ENCODE measurements at places on chromosomes 16 and 17.

GRCh38 chr17:67245694-67246402 lies 852 bp upstream of the HELZ start:
- DNase-seq, result peak; percentile 48

- no peak for DNase-seq
Measured at GRCh38 chr17:48045316-48046001, 2.7 kb upstream of the NFE2L1 start.

- DNase-seq, result no peak
Measured at GRCh38 chr17:4472286-4472685, 26.4 kb upstream of the SPNS2 start.

GRCh38 chr17:60079401-60080243 lies 901 bp upstream of the HEATR6 start:
- no peak for DNase-seq

DNA sequence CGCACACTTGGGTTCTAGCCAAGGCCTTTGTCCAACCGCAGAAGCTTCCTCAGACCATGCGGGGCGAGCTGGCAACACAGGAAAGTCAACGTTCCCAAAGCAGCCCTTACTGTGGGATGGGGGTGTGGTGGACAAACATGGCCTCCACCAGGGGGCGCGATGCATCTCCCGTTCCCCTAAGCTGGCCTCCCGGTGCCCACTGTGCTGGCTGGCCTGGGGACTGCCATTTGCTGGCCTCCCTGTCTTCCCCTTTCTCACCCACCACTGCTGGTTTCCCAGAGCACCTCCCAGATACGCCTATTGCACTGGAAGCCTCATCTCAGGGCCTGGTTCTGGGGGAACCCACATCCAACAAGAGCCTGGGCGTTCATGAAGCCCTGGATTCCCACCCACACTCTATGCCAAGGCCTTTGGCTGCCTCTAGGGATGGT lies 145.3 kb downstream of the IRF8 start:
- peak; percentile 13 for DNase-seq

DNA sequence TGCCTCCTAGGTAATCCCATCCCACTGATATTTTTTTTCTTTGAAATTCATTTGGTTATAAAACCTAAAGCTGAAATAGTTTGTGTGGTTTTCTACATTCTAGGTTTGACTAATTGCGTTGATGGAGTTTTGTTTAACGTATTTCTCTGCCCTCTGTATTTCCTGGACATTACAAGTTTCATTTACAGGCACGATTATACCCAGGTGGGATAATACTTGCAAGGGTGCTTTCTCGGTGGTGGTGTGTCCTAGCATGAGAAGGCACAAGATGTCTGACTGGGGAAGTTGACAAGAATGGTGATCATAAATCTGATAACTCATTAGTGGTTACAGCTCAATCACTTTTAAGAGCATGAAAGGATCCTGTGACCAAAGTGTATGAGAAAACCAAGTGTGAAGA lies 45.0 kb downstream of the DYNLRB2 start:
- peak; percentile 21 for DNase-seq

GRCh38 chr16:84774810-84775209 lies 45.0 kb upstream of the CRISPLD2 start:
- no peak for DNase-seq

DNA sequence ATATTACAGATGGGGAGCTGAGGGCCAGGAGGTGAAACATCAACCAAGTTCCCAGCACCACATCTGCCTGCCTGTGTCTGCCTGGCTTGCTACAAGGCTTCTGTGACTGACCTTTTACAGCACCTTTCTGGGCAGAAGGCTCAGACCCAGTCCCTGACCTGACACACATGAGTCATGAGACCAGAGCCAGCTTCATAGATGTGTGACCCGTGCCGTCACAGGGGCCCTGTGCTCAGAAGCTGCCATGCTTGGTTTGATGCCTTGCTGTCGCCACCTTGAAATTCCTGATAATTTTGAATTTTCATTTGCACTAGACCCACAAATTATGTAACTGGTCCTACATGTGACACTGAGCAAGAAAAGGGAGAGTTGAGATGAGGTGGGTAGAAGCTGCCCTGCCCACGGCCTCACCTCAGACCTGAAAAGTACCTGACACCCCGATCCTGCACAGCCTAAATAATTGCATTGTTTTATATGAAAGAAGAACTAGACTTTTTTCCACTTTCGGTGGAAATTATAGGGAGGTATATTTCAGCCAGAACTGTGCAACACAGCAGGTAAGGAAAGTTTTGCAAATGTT lies 13.3 kb upstream of the PECAM1 start:
- DNase-seq, result no peak

- DNase-seq, result no peak
Measured at GRCh38 chr16:54402270-54402669, 115.7 kb upstream of the IRX3 start.

DNA sequence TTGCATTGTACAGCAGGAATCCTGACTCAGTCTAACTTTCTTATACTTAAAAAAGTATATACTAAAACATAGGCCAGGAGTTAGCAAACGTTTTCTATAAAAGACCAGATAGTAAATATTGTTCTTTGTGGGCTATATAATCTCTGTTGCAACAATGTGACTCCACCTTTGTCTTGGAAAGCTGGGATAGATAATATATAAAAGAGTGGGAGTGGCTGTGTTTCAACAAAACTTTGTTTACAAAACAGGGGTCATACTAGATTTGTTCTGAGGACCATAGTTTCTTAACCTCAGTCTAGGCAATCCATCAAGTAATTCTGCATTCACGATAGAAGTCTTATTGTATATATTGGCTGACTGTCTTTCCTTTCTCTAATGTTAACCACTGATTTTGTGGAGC lies 9.0 kb upstream of the TBC1D3B start:
- DNase-seq, result no peak

- DNase-seq, result peak; percentile 52
Measured at GRCh38 chr16:11312718-11313492, 31.8 kb upstream of the PRM1 start.

DNA sequence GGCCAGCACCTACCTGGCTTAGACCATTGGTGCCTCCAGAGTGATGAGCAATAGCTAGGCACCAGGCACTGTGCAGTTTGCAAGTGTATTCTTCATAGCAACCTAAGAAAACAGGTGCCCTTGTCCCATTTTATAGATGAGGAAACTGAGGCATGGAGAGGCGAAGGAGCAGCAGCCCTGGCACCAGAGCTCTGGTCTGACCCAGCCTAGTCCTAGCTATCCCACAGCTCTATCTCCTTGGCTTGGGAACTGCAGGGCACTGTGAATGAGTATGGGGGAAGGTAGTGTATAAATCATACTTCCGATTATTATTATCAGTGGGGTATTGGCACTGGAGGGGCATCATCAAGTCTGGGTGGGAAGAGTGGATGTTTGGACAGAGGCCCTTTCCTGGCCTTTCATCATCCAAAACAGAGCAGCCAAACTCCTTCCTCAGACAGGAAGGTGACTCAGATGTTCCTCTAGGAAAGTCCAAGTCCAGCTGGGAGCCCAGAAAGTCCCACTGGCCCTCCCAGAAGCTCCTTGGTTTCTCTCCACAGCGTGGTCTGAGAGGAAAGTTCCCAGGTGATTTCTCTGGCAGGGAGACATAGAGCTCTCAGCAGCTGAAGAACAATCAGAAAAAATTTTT lies 32.0 kb upstream of the PLLP start:
- no peak for DNase-seq

- no peak for DNase-seq
Measured at GRCh38 chr17:41813152-41813680, 412 bp downstream of the FKBP10 start.

- DNase-seq, result no peak
Measured at GRCh38 chr17:78788451-78788850, 6.4 kb upstream of the CYTH1 start.

DNA sequence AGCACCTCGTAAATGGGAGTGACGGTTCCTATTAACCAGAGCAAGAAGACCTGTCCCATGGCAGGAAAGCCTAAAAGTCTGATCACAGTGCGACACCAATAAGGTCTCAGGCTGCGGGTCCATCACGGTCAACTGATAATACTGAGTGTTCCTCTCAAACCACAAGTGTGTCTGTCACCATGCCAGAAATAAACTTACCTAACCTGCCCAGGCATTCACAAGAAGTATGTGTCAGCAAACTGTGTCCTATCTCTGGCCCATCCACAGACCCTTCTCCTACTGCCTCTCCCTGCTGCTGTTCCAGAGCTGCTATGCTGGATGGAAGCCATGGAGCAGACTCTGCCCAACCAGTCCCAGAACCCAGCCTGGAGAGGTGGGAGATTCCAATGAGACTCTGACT lies 73.5 kb downstream of the ZNF423 start:
- DNase-seq, result no peak

GRCh38 chr17:80919331-80920311 lies 72.0 kb upstream of the CHMP6 start:
- DNase-seq, result no peak

GRCh38 chr16:88747588-88748301 lies 37.3 kb downstream of the PIEZO1 start:
- DNase-seq, result peak; percentile 31

DNA sequence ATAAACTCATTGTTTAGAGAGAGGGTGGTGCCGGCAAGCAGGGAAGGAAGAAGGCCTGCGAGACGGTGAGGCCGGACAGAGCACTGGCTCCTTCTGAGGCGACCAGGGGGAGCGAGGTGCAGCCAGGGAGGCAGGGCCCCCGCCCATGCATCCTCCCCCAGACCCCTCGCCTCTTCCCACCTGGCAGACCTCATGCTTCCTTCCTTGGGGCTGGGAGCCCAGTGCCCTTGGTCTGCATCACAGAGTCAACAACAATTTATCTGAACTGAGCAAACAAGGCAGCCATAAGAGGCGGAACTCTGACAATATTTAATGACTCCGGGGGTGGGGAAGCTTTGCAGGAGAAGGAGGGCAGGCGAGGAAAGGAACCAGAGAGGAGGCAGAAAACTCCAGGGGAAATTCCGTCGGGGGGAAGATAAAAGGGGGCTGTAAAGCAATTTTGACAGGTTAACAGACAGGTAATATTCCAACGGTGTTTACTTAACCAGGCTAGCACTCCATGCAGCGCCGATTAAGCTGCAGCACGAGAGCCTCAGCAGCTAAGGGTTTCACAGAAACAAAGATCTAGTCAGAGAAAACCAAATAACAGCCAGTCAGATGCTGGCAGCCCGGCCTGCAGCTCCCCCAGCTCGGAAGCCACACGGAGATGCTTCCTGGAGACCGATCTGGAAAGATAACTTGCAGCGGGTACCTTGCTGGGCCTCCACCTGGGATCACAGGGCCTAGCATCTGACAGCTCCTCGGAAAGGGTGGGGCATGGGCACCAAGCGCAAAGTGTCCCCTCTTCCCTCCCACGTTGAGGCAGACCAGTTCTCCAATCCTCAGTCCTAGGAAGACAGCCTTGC lies 398.2 kb downstream of the SOX9 start:
- no peak for DNase-seq

GRCh38 chr17:69485251-69485661 lies 70.8 kb downstream of the MAP2K6 start:
- no peak for DNase-seq

DNA sequence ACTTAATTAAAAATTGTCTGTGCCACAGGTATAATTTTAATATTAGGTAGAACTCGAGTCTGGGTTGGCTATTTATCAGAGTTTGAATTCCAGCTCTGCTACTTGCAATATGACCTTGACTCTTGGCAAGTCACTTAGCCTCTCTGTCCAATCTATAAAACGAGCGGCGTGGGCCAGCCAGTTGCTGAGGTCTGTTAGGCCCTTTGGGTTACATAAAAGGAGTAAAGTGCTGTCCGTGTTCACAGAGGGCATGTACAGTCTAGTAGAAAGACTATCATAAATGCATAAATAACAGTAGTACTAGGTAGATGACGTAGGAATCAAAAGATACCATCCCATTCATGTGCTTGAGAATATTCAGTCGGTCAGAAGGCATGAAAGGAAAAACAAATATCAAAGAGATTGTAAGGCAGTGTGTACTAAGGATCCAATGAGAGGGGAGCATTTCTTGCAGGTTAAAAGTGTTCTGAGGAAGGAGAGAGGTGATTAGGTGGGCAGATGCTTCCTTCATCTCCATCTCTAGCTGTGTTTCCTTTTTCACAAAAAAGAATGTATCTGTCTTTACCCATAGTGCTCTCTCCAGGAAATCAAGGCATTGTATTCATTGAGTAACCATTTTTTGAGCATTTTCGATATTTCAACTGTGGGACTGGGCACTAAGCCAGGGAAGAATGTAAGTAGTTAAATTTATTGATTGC lies 2.4 kb downstream of the TNRC6A start:
- DNase-seq, result no peak

- DNase-seq, result no peak
Measured at GRCh38 chr16:84673203-84673535, 24.9 kb downstream of the KLHL36 start.

DNA sequence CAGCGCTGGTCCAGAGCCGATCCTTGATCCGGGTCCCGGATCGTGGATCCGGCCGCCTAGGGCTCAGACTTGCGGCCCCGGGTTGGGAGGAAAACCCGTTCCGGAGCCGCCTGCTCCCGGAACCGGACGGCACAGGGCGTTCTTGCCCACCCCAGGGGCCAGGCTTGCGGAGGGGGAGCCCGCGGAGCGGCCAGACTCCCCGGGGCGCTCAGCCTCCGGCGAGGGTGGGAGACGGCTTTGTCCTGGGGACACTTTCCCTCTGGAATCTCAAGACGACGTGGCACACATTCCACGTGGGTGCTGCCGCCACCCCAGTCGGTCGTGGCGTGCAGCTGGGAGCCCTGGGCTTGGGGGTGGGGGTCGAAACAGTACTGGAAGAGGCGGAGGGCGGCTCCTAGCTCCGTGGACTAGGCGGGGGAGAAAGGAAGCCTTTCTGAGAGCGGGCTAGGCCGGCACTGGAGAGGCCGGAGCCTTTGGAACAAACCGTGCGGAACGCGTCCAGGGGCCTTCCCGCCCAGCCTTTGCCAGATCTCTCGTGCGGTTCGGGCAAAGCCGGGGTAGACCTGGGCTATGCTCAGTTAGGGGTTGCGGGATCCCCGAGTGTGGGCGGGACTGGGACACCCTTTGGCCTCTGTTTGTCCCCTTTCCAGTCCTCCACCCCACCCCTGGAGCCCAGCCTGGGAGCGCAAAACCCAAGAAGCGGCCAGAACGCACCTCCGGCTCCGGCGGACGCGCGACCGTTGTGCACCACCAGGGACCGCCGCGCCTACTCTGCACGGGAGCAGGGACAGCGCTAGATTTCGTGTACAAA lies 26.5 kb downstream of the SREBF1 start:
- no peak for DNase-seq

- DNase-seq, result no peak
Measured at GRCh38 chr16:18834864-18835263, 33.5 kb upstream of the ARL6IP1 start.

DNA sequence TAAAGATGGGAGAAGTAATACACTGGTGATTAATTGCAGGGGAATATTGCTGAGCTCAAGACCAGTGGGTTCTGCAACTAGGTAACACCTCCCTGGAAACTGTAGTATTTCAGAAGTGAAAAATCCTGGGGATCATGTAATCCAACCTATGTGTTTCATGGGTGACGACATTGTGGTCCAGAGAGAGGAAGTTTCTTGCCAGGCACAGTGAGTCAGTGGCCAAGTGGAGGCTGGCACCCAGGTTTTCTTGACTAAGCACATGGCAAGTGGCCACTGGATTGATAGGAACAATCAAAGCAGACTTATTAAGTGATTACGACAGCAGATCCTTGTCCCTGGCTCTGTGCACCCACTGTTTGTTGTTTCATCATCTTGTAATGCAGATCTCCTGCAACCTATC lies 14.6 kb upstream of the CIITA start:
- peak; percentile 25 for DNase-seq

- DNase-seq, result no peak
Measured at GRCh38 chr17:29674281-29674680, 51.6 kb upstream of the CORO6 start.

GRCh38 chr16:11155284-11155806 lies 100.7 kb downstream of the SOCS1 start:
- DNase-seq, result no peak
